ENCODE measurements at places on chromosomes 13 and 19.
A peak's percentile ranks its signal among the peaks of the same experiment; 100 is the strongest.

DNA sequence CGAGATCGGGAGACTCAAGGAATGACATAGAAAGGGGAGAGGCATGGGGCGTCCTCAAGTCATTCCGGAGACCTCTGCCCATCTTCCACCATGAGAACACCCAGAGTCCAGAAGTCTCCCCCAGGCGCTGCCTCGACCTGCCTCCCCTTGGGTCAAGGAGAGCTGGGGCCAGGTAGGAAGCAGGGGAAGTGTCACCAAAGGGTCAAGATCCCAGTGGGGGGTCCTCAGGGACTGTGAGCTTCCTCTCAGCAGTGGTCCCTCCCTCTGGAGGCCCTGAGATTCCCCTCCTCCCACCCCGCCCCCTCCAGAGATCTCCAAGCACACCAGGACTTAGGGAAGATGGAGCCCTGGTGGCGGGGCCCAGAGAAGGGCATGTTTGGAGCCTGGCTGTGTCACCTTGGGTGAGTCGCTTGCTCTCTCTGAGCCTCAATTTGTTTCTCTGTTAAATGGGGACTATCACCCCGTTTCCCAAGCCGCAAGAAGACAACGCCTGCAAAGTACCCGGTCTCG, 919 bp downstream of the DACT3 start:
- H3K27me3 ChIP-seq = peaks cover 39% of the 10 kb centered on the region
- H3K36me3 ChIP-seq = peaks cover 3% of the 10 kb centered on the region
- DNase-seq = no peak

GRCh38 chr13:25846222-25846984, 205.4 kb downstream of the SHISA2 start:
- H3K36me3 ChIP-seq = peaks cover 4% of the 10 kb centered on the region
- peaks cover 24% of the 10 kb centered on the region for H3K4me1 ChIP-seq
- no peak for DNase-seq
- H3K27ac ChIP-seq = peak overlapping the region; percentile 68

GRCh38 chr19:54281007-54281728, at the start of gene LILRB2:
Gene LILRB2, minus strand, starts transcription at chr19:54281110. Its CDS starts 614 bp downstream, at chr19:54280496.
- H3K36me3 ChIP-seq = no peaks in the 10 kb centered on the region
- H3K4me3 ChIP-seq = no peak within 1 kb of the TSS
- DNase-seq = no peak
- peaks cover 70% of the 10 kb centered on the region for H3K27me3 ChIP-seq
- H3K27ac ChIP-seq = no peak within 1 kb of the TSS

GRCh38 chr13:23674795-23675640, 104.8 kb downstream of the TNFRSF19 start:
- H3K27me3 ChIP-seq = peaks cover 21% of the 10 kb centered on the region
- no peaks in the 10 kb centered on the region for H3K36me3 ChIP-seq
- H3K27ac ChIP-seq = no peak overlapping the region
- no peak for DNase-seq
- no peak overlapping the region for H3K4me3 ChIP-seq
